ENCODE measurements at places on chromosomes 6 and 20. TPM values are rescaled to one million over a fixed set of nuclear protein-coding genes. Genes with fewer than 3 reads are reported as not detected.

The GGTLC1 gene
- not detected for total RNA-seq

- H3K27ac ChIP-seq, result no peak overlapping the region
- no peaks in the 10 kb centered on the region for H3K4me1 ChIP-seq
- peaks cover 5% of the 10 kb centered on the region for H3K36me3 ChIP-seq
- H3K4me3 ChIP-seq, result no peak overlapping the region
Measured at GRCh38 chr6:111456208-111456607, 26.8 kb downstream of the REV3L start.

DNA sequence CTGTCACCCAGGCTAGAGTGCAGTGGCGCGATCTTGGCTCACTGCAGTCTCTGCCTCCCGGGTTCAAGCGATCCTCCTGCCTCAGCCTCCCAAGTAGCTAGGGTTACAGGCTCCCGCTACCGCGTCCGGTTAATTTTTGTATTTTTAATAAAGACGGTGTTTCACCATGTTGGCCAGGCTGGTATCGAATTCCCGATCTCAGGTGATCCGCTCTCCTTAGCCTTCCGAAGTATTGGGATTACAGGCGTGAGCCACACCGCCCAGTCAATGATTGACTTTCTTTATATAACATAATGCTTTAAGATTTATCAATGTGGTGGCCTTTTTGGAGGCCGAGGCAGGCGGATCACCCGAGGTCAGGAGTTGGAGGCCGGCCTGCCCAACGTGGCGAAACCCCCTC, 7.8 kb upstream of the ABT1 start:
- no peaks in the 10 kb centered on the region for H3K27me3 ChIP-seq
- H3K36me3 ChIP-seq, result no peaks in the 10 kb centered on the region
- no peak overlapping the region for H3K27ac ChIP-seq
- H3K4me3 ChIP-seq, result no peak overlapping the region

The APOM gene
- total RNA-seq, result 3.9 TPM

The SLC44A4 gene
- total RNA-seq, result 3.3 TPM

The RPL7L1 gene
- 130 TPM for total RNA-seq

The SH3BGRL2 gene
- total RNA-seq, result 11.7 TPM

- H3K27me3 ChIP-seq, result no peaks in the 10 kb centered on the region
- no peaks in the 10 kb centered on the region for H3K36me3 ChIP-seq
- DNase-seq, result no peak
- no peak overlapping the region for H3K4me3 ChIP-seq
- H3K27ac ChIP-seq, result no peak overlapping the region
Measured at GRCh38 chr6:96211341-96211740, 195.6 kb downstream of the FUT9 start.

The TRMT6 gene
- 37.8 TPM for total RNA-seq

GRCh38 chr6:24788031-24788665, 10.6 kb downstream of the ARMH2 start:
- H3K27me3 ChIP-seq, result no peaks in the 10 kb centered on the region
- no peak overlapping the region for H3K27ac ChIP-seq
- DNase-seq, result no peak
- H3K4me1 ChIP-seq, result no peaks in the 10 kb centered on the region

DNA sequence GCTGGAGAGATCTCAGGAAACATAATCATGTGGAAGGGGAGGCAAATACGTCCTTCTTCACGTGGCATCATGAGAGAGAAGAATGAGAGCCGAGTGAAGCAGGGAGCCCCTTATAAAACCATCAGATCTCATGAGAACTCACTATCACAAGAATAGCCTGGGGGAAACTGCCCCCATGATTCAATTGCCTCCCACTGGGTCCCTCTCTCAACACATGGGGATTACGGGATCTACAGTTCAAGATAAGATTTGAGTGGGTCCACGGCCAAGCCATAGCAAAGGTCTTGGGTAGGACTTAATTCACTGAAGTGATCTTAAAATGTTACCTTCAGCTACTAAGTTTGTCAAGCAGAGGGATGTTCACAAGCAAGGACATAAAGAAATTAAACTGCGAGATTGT, 162.2 kb downstream of the ADGRG6 start:
- no peak for DNase-seq
- H3K27me3 ChIP-seq, result no peaks in the 10 kb centered on the region
- no peaks in the 10 kb centered on the region for H3K4me1 ChIP-seq
- H3K4me3 ChIP-seq, result no peak overlapping the region
- no peak overlapping the region for H3K27ac ChIP-seq
- peaks cover 11% of the 10 kb centered on the region for H3K36me3 ChIP-seq

DNA sequence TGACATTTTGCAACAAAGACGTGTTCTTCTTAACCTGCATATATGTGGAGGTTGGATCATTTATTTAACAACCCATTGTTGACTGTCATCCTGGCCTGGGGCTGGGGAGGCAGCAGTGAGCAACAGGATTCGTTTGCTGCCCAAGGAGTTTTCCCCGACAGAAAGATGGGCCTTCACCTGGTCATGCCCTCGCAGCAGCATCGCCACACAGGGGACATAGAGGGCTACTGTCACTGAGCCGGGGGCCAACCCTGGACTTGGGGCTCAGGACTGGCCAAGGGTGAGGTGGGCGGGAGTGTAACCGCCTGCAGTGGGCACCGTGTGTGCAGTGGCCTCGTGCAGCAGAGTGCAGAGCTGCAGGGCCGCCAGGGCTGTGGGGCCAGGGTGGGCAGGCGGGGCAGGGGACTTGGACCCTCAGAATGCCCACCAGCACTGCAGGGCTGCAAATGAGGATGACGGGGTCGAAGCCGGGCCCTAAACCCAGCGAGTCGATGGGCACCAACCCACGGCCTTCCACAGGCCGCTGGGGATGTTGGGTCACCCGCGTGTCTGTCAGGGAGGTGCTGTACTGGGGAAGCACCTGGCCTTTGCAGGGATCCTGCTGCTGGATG, 11.8 kb downstream of the DUSP22 start:
- peaks cover 5% of the 10 kb centered on the region for H3K36me3 ChIP-seq
- H3K27ac ChIP-seq, result no peak overlapping the region
- no peaks in the 10 kb centered on the region for H3K27me3 ChIP-seq
- no peak overlapping the region for H3K4me3 ChIP-seq
- DNase-seq, result peak; percentile 57
- no peaks in the 10 kb centered on the region for H3K4me1 ChIP-seq

GRCh38 chr20:42493001-42493400, 696.7 kb downstream of the PTPRT start:
- H3K4me1 ChIP-seq, result no peaks in the 10 kb centered on the region
- no peaks in the 10 kb centered on the region for H3K27me3 ChIP-seq
- no peaks in the 10 kb centered on the region for H3K36me3 ChIP-seq
- H3K4me3 ChIP-seq, result no peak overlapping the region
- no peak for DNase-seq
- no peak overlapping the region for H3K27ac ChIP-seq

Data from H9 (cell line).